ENCODE measurements at places on chromosomes 12 and 14.

GRCh38 chr12:31861360-31861759 lies 97.9 kb upstream of the RESF1 start:
- no peak for DNase-seq

- no peak for DNase-seq
These were observed 11.0 kb downstream of the CBLN3 start for GRCh38 chr14:24418492-24418873.

DNA sequence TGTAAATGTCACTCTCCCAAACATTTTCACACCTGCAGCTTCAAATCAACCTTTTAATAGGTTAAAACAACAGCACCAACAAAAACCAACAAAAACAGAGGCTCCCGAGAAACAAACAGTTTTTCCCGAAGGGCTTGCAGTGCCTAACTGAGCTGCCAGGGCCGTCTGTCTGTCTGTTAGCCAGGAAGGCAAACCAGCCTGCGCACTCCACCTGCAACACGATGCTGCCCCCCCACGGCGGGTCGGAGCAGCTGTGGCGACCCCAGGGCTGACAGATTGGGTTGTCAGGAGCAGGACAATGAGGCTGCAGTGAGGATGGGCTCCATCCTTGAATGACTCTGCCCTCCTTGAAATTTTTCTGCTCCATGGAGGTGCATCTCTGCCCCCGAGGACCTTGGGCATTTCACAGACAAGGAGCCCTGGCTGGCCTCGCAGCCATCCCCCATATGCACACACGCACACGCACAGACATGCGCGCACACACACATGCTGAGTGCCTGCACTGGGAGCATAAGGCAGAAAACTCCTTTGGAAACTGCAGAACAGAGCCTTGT lies 2.6 kb downstream of the RTL1 start:
- no peak for DNase-seq

DNA sequence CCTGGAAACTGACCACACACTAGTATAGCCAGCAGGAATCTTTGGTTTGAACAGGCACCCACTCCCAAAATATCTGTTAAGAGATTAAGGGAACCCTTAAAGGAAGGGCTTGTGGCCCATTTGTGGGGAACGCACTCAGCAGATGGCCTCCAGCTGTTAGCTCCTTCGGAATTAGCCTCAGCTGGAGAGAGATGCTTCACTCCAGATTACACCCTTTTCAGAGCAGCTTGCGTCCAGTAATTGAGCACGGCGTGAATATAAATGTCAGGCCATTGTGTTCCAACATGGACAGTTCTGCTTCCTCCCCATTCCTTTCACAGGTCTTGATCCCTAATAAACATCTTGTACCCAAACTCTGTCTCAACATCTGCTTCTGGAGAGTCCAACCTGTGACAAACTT lies 397.8 kb downstream of the SEC23A start:
- no peak for DNase-seq

GRCh38 chr14:96666088-96666487 lies 131.1 kb upstream of the VRK1 start:
- DNase-seq, result no peak

DNA sequence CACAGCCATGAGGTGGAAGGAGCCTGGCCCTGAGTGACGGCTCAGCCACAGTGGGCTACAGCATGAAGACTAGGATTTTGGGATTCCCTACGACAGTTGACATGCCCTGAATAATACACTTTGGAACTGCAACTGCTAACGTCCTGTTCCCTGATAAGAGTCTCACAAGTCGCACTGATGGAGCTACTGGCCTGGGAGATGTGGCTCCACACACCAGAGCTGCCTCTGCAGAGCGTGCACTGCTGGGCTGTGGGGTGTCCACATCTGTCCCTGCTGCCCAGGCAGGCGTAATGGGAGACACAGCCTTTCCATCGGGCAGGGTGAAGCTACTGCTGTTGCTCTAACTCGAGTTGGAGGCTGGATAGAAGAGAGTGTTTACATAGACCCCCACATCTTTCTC lies 42.7 kb upstream of the RASSF3 start:
- no peak for DNase-seq

GRCh38 chr14:37985826-37986470 lies 221.8 kb upstream of the SSTR1 start:
- DNase-seq, result peak; percentile 74

GRCh38 chr12:120136093-120136770 lies 19.7 kb upstream of the RAB35 start:
- no peak for DNase-seq

GRCh38 chr12:110266980-110267620 lies 13.9 kb upstream of the ATP2A2 start:
- DNase-seq, result peak; percentile 58

GRCh38 chr12:92557422-92557724 lies 145.4 kb upstream of the PLEKHG7 start:
- DNase-seq, result no peak

GRCh38 chr14:95200404-95200803 lies 43.1 kb upstream of the DICER1 start:
- peak; percentile 6 for DNase-seq

GRCh38 chr14:32984241-32984930 lies 45.7 kb downstream of the NPAS3 start:
- DNase-seq, result no peak

DNA sequence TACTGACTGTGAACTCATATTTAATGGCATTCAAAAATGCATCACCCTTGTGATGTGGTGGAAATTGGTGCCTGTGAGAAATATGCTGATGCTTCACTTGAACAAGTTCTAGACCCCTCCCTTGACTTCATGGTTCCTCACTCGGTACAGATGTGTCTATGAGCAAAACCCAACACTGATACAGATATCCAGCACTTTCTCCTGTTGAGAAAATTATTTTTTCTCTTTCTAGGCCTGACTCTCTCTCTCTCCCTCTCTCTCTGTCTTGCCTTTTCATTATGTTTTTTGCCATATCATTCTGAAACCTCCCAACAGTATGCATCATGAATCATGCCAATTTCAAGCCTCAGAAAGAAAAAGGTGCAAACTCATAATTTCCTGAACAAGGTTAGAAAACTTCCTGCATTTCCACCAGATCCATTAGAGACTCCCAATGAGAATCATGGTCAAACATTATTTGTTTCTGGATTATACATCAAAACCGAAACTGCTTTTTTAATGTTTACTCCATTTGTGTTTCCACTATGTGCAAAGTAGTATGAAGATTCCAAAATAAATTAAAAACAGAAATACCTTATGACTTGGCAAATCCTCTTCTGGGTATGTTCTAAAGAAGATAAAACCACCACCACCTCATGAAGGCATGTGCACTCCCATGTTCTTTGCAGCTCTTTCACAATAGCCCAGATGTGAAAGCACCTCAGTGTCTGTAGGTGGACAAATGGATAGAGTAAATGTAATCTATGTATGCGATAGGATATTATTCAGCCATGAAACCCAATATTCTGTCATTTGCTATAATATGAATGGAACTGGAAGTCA lies 543.6 kb downstream of the TMEM121 start:
- no peak for DNase-seq

GRCh38 chr12:54277823-54278276 lies 2.1 kb downstream of the CBX5 start:
- DNase-seq, result peak; percentile 50

DNA sequence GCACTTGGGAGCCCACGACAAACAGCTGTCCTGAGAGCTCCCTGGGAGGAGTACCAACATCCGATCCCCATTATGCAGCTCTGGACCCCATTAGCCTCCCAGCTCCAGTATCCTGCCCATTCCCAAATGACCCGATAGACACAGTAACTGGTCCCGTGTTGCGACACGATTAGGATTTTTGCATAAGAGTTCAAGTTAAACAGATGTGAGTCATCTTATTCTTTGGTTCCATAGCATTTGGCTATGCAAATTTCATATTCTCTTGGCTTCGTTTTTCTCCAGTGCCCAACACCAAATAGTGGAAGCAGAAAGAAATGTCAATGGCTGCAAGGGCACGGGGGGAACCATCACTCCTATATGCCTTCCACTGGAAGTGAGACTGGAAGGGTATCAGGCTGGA lies 43.0 kb upstream of the LRRC10 start:
- peak; percentile 37 for DNase-seq

DNA sequence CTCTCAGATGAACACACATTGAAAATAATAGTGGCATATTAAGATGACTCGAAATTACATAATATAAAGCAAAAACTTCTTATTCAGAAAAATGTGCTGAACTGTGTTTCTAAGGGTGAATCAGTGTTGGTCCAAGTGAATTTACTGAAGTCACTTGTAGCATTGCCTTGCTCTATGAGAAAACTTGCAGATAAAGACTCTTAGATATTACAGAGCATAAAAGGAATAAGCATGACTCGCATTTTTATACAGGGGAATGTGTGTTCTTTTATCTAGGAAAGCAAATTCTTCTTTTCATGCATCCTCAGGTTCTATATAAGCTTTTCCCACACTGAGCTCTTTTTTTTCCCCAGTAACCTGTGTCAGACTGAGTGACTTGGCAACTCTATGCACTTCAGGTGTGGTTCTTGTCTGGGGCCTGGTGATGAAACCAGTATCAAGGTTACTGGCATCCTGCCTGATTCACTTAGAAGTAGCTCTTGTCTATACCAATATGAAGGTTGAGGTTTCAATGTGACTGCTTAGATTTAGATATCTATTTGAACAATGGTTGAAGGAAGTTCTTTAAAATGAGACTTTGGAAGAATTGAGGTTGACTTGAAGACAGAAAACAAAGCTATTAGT lies 76.1 kb downstream of the OTOGL start:
- DNase-seq, result no peak

DNA sequence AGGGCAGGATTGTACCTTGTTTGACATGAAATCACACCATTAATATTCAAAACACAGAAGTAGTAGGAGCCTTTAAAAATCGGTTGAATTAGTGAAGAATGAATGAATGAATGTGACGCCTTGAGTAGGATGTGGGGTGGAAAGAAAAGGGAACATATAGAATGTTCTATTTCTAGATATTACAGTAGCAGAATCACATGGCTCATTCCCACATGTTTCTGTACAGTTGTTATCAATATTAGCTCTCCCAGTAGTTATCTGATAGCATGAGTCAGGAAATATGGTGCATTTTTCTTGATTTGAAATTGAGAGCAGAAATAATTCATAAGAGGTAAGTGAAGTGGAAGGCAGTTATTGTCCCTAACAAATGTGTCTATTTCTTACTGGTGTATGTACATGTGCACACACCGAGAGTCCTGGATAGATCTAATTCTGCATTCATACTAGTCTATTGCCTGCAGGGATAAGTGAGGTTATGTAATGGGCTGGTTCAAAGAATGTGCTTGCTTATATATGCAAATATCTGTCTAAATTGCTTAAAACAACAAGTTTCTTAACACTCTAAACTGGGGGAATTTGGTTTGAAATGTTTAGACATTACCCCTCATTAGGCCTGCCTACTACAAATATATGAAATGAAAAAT lies 245.4 kb downstream of the EFCAB11 start:
- no peak for DNase-seq

GRCh38 chr14:93926873-93927799 lies at the start of gene FAM181A:
Gene FAM181A (plus strand): TSS chr14:93927344. CDS start chr14:93928286, 942 bp downstream.
- DNase-seq, result no peak

DNA sequence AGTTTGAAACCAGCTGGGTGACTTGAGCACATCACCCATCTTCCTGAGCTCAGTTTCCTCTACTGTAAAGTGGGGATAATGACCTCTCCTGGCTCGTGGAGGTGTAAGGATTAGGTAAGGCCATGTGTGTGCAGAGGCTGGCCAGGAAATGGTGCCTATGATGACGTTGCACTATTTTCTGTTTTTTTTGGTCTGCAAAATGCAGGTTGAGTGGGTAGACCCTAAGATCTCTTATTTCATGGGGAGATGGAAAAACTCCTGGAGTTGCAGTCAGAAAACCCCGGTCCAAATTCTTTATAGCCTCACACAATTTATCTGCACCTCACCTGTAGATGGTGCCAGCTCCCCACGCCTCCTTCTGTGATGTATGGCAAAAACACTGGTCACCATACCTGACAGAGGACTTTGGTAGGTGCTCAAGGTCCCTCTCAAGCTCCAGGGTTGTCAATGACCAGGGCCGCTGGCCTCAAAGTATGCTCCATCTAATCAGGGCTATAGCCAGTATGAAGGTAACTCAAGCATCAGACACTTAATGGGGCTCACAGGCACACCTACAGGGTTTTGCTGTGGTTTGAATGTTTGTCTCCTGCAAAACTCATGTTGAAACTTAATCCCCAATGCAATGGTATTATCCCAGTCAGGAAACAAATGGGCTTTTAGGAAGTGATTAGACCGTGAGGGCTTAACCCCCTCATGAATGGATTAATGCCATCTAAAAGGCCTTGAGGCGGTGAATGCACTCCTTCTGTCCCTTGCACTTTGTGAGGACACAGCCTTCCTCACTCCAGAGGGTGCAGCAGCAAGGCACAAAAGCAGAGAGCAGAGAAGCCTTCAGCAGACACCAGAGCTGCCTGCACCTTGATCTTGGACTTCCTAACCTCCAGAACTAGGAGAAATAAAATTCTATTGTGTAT lies 17.6 kb downstream of the C14orf132 start:
- DNase-seq, result no peak

GRCh38 chr14:99260587-99261551 lies 11.1 kb downstream of the BCL11B start:
- DNase-seq, result no peak

DNA sequence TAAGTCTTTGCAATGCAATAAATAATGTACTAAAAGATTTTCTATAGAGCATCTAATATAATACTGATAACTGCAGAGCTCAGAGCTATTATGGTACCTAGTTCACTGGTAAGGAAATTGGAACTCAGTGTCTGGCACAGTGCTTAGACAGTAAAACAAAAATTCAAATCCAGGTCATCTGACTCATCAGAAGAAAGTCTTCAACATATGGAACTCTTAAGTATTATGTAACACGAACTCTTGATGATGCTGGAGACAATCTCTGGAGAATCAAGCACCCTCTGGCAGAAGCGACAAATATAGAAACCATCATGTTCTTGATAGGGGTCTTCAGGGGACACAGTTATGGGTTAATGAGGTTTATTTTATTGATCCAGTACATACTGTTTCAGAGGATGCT lies 37.3 kb upstream of the TRHDE start:
- peak; percentile 42 for DNase-seq

DNA sequence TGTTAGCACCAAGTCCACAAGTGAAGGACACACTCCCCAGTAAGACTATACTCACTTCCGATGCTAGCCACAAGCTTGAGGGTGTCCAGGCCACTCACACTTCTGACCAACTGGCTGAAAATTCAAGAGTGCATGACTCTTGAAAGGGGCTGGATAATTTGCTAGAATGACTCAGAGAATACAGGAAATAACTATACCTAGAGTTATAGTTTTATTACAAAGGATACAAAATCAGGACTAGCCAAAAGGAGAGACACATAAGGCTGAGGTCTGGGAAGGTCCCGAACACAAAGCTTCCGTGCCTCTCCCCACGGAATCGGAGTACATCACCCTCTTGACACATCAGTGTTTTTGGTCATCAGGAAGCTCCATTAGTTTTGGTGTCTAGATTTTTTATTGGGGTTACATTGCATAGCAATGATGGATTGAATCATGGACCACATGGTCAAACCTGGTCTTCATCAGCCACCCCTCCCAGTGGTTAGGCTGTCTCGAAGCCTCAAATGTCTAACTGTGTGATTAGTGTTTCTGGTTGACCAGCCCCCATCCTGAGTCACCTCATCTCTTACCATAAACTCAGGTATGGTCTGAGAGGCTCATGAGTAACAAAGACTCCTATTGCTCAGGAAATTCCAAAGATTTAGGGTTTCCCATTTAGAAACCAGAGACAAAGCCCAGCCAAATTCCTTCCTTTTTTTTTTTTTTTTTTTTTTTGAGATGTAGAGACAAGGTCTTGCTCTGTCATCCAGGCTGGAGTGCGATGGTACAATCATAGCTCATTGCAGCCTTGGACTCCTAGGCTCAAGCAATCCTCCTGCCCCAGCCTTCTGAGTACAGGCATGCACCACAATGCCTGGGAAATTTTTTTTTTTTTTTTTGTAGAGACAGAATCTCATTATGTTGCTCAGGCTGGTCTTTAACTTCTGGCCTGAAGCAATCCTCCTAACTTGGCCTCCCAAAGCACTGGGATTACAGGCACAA lies 472.0 kb upstream of the TBX3 start:
- peak; percentile 99 for DNase-seq
